Ovary (tissue), 10 donors: ENCODE measurements at places on chromosomes 5 and 9.

DNA sequence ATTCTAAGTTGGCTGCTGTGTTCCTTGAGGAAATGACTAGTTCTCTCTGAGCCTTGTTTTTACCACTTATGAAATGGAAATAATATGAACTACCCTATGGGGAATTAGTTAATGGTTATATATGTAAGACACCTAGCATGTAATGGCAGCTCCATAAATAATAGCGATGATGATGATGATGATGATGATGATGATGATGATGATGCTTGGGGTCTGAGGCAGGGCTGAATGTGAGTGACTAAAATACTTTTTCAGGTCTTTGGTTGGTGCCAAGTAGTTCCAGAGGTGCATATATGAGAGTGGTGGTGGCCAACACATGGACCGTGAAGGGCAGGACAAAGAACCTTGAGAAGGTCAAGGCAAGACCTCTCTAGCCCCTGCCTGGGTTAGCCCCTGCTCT is 123.3 kb upstream of the PANK3 start:
- DNase-seq, result no peak

GRCh38 chr9:135959814-135960213 is 1.4 kb downstream of the UBAC1 start:
- no peak for DNase-seq

DNA sequence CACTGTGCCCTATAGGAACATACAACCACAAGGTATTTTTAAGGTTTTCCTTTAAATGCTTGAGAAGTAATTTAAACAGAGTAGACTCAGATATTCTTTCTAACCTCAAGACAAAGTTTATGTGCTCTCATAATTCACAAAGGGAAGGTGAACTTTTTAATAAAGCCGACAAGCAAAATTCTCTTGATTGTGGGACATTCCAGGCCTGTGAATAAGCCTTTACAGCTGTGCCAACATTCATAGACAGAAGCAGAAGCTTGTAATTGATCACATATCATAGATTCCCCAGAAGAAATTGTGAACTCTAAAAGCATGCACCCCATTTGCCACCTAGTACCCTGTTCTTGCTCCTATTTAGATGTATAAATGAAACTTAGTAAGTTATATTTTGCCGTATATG is 1107.8 kb upstream of the SEMA6A start:
- no peak for DNase-seq

DNA sequence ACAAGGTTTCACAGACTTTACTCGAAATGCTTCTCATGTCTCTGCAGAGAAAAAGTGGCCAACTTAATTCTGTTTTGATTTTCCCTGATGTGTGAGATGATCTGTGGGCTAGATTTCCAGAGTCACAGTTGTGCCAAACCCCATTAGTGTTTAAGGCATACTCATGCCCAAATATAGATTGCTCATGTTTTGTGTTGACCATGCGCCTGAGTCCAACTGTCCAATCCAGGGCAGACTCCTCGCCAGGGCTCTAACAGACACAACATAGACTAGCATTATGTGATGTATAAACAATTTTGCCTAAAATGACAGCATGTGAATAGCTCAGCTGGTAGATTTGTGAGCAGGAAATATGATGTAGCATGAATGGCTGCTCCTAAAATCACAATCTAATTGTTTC is 128.1 kb downstream of the PRDM6 start:
- DNase-seq, result no peak

GRCh38 chr9:89887286-89887685 is 282.5 kb downstream of the GADD45G start:
- no peak for DNase-seq

DNA sequence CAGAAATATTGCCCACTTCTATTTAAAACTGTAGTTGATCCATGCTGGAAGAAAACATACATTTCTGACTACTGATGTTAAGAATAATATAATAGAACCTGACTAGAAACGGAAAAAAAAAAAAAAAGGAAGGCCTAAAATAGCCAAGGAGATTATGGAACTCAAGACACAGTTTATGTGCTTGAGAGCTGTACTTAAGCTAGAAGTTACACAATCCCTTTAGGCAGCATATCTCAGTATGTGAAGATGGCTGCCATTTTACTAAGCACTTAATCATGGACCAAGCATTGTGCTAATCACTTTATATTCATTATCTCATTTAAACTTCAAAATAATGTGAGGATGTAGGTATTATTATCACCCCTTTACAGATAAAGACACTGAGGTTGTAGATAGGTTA is 73.0 kb upstream of the NR4A3 start:
- DNase-seq, result no peak

GRCh38 chr5:43564289-43564850 is 7.5 kb upstream of the PAIP1 start:
- DNase-seq, result no peak

DNA sequence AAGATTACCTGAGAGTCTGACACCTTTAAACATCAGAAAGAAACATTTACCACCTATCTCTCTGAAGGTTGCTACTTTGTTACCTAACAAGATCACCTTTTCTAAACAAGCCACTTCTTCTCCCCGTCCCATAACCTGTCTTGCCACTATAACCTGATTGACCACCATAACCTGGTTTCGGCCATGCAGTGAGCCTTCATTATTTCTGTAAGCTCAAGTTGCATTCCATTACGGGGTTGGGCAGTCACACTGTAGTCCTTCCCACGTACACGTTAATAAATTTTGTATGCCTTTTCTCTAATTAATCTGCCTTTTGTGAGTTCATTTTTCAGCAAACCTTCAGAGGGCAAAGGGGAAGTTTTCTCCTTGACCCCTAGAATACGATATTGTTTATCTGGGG is 28.0 kb upstream of the CCNG1 start:
- no peak for DNase-seq

- no peak for DNase-seq
These were observed 139.1 kb upstream of the FSTL4 start for GRCh38 chr5:133751421-133751820.

GRCh38 chr9:4515958-4516375 is 25.7 kb downstream of the SLC1A1 start:
- no peak for DNase-seq

DNA sequence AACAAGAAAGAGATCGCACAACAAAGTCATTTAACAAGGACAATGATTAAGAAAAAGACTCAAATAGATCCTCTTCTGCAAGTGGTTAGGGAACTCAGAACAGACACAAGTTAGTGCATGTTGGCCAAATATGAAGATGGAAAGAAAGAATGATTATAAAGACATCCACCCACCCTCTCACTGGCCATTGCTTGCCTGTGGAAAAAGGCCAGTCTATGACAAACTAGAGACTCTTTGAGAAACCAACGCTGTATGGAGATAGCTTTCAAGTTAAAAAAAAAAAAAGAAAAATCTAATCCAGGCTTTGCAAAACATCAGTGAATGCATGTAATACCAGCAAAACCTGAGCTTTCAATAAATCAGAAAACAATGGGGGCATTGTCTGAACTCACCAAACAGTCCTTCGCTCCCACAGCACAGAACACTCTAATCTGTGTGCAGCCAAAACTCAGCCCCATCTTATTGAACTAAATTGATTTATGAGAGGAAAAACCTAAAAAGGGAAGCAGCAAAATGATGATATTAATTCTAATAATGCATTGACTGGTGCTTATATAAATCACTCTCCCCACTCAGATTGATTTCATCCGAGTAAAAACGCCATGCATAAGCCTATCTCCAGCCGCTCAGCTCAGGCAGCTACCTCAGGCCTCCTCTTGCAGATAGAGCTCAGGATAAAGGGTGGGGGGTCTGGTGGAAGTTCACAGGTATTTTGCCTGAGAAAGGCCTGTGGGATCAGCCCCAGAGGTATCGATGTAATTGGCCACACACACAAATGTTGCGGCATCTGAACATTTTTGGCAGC is 547.1 kb downstream of the CCDC171 start:
- no peak for DNase-seq

DNA sequence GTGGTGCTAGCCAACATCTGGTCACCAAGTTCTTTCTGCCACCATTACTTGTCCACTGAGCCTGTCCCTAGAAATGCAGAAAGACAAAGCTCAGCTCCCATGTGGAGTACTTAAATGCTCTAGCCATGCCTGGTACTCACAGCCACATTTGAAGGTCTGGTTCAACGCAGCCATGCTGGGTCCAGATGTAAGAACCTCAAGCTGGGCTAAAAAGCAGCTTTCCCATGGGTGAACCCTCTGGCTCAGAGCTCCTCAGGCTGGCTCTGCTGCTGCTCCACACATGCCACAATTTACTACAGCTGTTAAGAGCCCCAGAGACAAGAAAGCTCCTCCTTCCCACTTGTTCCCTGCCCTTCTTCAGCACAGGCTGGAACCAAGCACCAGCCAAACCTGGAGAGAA is 97.1 kb upstream of the LRRTM2 start:
- DNase-seq, result no peak

GRCh38 chr5:19920761-19921160 is 67.2 kb downstream of the CDH18 start:
- no peak for DNase-seq
